ENCODE measurements at places on chromosomes 3 and 15.

- DNase-seq, result no peak
Measured at GRCh38 chr15:78740904-78741274, 70.4 kb downstream of the ADAMTS7 start.

GRCh38 chr3:124559846-124560574 is 170.2 kb upstream of the UMPS start:
- DNase-seq, result peak; percentile 55

DNA sequence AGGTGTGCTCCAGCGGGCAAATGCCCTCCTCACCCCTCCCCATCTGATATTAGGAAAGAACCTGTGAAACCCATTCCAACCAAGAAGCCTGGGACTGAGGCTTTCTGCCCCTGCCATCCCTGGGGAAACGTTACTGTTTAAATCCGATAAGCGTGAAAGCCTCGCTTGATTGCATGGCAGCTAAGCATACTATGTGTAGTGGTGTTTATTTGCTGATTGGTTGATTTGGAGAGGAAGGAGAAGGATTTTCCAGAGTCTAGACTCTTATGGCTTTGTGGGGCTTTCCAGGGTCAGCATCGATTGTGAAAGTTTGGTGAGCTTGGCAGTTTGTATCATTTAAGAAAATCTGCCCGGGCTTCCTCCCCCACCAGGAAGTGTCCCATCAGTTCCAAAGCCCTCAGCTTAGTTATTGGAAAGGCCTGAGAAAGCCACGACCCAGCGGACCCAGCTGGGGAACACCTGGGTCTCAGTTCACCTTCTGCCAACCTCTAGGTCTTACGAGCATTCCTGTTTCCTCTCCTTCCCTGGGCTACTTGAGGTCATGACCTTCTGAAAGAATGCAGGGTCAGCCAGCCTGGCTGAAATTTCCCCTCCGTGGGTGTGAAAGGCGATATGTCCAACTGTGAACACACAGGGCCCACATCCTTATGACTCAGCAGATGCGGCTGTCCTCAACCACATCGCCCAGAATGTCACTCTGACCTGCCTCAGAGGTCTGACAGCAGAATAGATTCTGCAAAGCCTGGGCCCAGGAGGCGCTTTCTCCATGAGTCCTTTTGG is 62.8 kb upstream of the HERC1 start:
- peak; percentile 60 for DNase-seq

DNA sequence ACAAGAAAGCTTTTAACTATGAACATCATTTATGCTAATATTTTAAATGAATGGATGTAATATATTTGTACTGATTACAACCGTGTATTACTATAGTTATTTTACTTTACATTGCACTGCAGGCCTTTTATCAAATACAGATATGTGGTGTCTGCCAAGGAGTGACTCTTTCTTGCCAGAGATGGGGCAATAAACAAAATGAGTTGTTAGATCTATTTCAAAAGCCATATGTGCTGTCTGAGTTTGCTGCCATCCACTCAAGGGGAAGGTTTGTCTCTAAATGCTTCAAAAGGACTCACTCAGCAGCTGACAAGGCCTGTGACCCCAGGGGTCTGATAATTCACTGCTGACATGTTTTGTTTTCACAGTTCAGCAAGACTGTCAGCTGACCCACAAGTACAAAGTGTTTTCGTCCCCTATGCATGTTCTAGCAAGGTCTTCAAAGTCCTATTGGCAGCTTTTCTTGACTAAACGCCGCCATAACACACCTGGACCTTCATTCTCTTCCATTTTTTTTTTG is 41.3 kb upstream of the ZBED2 start:
- DNase-seq, result no peak

DNA sequence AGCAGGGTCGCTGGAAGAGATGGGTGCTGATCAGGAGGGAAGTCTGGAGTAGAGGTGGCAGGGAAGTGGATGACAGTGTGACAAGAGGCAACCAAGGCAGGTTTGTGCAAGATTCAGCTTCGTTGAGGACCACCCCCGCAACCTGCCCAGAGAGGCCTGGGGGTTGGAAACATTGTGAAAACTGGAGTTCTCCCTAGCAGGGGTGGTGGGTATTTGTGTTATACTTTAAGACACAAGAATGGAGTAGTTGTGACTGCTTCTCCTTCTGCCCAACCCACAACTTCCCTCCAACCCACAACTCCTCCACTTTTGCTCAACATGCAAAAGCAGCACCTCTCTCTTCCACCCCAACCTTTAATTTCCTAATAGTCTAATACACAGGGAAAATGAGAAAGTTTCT is 8.6 kb upstream of the ARNT2 start:
- no peak for DNase-seq

DNA sequence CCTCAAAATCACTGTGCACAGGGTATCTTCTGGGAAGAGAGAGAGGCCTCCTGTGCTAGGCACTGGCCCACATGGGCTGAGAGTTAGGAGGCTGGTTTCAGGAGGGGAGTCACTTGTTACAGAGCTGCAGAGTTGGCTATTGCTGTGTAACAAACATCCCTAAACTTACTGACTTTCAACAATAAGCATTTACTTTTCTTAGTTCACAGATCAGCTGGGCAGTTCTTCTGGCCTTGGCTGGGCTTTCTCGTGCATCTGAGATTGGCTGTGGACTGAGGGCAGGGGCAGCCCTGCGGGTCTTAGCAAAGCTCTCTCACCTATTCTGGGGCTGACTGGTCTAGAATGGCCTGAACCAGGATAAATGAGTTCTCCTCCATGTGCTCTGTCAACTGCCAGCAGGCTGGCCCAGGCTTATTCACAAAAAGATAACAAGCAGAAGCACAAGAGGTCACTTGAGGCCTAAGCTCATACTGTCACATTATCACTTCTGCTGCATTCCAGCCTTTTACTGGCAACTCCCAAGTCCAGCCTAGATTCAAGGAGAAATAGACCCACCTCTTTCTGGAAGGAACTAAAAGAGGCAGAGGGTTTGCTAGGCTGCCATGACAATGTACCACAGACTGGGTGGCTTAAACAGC is 17.2 kb upstream of the RBSN start:
- no peak for DNase-seq

DNA sequence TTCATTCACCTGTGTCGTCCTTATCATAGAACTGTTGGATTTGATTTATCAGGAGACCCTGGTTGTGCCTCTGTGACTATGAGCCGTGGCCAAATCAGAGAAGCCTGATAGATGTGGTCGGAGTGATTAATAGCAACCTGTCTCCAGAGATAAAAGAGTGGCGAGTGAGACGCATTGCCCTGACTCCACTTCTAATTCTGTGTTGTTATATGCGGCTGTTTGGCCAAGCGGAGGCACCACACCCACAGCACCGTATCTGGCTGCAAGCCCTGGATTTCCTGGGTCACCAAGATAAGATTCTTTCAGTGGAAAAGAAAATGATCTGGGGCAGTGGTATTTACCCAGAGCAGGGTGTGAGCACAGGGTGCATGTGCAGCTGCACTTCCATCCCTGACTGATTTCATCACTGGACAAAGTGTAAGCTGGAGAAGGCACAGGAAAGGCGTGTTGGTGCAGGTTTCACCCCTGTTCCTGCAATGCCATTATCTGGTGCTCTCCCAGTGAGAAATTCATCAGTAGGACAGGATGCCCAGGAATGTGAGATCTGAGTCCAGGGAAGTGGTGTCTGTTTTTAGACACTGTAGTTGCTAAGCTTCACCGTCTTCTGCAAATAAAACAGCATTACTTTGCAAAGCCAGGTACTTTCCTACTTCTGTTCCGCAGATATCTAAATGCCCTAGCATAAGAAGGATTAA is 84.6 kb downstream of the CD47 start:
- no peak for DNase-seq

DNA sequence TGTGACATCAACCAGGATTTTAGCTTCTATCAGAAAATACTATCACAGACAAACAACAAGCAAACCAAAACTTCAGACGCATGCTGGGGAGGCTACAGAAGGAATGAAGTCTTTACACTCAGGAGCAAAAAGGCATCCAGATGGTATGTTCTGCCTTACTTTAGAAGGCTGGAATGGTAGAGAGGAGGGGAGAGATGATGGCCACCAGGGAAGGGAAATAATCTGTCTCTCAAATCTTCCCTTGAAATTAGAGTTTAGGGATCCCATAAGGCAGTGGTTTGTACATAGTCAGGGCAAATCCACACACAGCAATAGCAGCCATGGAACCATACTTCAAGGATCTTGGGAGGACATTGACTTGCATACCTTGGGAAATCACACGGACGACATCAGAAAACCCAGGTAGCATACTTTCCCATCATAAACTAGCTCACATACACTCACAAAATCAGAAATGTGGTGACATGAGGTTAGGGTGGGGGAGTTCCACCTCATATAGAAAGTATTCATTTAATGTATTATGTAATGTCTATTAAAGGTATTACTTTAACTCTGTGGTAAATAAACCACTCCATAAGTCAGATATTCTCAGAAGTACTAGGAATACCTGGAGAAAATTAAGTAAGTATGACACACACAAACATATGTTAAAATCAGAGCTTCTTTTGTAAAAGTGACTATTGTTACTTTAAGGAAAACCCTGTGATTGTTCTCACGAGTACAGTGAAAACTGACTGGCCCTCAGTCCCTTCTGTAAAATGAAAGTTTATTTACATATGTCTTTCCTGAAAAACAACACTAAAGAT is 9.4 kb downstream of the BTLA start:
- no peak for DNase-seq

DNA sequence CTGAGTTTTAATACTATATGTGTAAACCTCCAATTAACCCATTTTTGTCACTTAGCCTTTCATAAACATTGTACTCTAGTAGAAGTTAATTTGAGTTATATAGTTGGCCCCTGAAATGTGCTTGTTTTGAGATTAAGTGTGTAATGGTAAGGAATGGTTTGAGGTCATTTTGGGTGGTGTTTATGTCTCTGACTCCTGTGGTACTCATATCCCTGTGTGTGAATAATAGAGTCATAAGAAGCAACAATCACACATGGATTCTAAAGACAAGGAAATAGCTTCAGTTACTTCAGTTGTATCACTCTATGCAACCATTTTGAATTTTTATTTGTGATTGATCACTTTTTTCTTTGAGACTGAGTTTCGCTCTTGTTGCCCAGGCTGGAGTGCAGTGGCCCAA is 408.5 kb downstream of the MFSD1 start:
- DNase-seq, result no peak

DNA sequence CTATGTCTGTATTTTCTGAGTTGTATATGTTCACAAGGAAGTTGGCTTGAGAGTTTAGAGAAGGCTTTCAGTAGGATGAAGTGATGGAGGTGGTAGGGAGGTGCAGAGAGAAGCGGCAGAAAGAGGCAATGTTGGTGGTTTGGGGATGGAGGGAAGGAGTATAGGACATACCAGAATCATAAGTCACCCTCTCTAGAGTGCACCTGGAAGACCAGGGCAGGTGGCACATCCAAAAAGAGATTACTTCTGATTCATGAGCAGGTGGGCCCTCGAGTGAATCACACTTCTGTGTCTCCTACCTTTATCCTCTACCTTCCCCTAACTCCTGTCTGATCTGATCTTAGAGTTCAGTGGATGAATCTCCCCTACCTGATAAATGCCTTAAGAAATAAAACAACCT is 41.8 kb upstream of the MRPL3 start:
- no peak for DNase-seq

GRCh38 chr15:95922431-95922830 is 408.1 kb upstream of the NR2F2 start:
- DNase-seq, result no peak

Measured in non-pigmented ciliary epithelial cell (primary cell).